Right atrium auricular region (tissue), 2 donors: ENCODE measurements at places on chromosomes 4 and X.

DNA sequence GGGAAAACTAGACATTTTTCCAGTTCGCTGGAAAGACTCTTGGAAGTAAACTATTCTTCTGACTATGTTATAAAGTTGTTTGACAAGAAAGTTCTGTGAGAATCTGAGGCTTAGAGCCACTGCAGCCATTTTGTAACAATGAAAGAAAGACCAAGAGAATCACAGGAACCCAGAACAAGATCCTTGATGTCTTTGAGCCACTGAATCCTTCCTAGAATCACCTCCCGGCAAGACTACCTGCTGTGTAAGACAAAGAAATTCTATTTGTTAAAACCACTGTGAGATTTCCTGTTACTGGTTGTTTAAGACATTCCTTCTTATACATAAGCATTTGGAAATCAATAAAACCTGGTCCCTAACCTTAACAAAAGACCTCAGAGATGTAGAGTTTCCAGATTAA is 175.7 kb upstream of the RASGEF1B start:
- no peaks in the 10 kb centered on the region for H3K4me1 ChIP-seq
- H3K4me3 ChIP-seq, result no peak overlapping the region
- H3K27ac ChIP-seq, result no peak overlapping the region
- H3K27me3 ChIP-seq, result no peaks in the 10 kb centered on the region
- no peak for DNase-seq
- no peaks in the 10 kb centered on the region for H3K36me3 ChIP-seq

GRCh38 chr4:123786920-123787319 is 390.3 kb downstream of the SPRY1 start:
- no peak overlapping the region for H3K4me3 ChIP-seq
- DNase-seq, result no peak
- no peaks in the 10 kb centered on the region for H3K36me3 ChIP-seq
- H3K4me1 ChIP-seq, result no peaks in the 10 kb centered on the region
- peak overlapping the region; percentile 49 for H3K27ac ChIP-seq

GRCh38 chr4:35644591-35644990 is 599.7 kb downstream of the ARAP2 start:
- no peak for DNase-seq
- H3K4me1 ChIP-seq, result no peaks in the 10 kb centered on the region
- no peak overlapping the region for H3K27ac ChIP-seq
- H3K4me3 ChIP-seq, result no peak overlapping the region
- no peaks in the 10 kb centered on the region for H3K36me3 ChIP-seq
- no peaks in the 10 kb centered on the region for H3K27me3 ChIP-seq

GRCh38 chr4:10095296-10095991 is 21.2 kb downstream of the WDR1 start:
- H3K27me3 ChIP-seq, result no peaks in the 10 kb centered on the region
- H3K36me3 ChIP-seq, result peaks cover 89% of the 10 kb centered on the region
- H3K4me1 ChIP-seq, result peaks cover 99% of the 10 kb centered on the region
- DNase-seq, result no peak

DNA sequence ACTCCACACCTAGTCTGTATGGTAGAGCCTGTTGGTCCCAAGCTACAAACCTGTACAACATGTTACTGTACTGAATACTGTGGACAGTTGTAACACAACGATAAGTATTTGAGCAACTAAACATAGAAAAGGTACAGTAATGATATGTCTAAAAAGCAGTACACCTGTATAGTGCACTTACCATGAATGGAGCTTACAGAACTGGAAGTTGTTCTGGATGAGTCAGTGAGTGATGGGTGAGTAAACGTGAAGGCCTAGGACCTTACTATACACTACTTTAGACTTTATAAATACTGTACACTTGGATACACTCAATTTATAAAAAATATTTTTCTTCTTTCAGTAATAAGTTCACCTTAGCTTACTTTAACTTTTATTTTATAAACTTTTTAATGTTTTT is 104.0 kb downstream of the TMA16 start:
- H3K4me3 ChIP-seq, result no peak overlapping the region
- no peak for DNase-seq
- no peaks in the 10 kb centered on the region for H3K4me1 ChIP-seq
- H3K36me3 ChIP-seq, result no peaks in the 10 kb centered on the region

GRCh38 chr4:21765810-21766407 is 182.7 kb downstream of the KCNIP4 start:
- no peaks in the 10 kb centered on the region for H3K36me3 ChIP-seq
- H3K27ac ChIP-seq, result no peak overlapping the region
- no peak for DNase-seq
- no peaks in the 10 kb centered on the region for H3K4me1 ChIP-seq
- no peak overlapping the region for H3K4me3 ChIP-seq
- no peaks in the 10 kb centered on the region for H3K27me3 ChIP-seq

DNA sequence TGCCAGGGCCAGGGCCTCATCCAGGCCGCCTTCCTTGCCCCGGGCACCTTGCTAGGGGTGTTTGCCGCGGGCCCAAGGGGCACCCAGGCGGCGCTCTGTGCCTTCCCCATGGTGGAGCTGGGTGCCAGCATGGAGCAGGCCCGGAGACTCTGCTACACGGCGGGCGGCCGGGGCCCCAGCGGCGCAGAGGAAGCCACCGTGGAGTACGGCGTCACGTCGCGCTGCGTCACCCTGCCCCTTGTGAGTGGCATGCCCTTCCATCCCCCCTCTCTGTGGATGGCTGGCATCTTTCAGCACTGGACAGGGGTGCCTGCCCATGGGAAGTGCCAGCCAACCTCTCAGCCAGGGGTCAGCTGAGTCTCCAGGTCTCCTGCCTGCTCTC is 3.6 kb downstream of the PLXNB3 start:
- no peaks in the 10 kb centered on the region for H3K36me3 ChIP-seq
- no peak for DNase-seq
- H3K27me3 ChIP-seq, result no peaks in the 10 kb centered on the region
- no peaks in the 10 kb centered on the region for H3K4me1 ChIP-seq

- H3K36me3 ChIP-seq, result peaks cover 28% of the 10 kb centered on the region
- DNase-seq, result no peak
- H3K27ac ChIP-seq, result peak overlapping the region; percentile 77
- no peak overlapping the region for H3K4me3 ChIP-seq
- H3K4me1 ChIP-seq, result no peaks in the 10 kb centered on the region
- H3K27me3 ChIP-seq, result no peaks in the 10 kb centered on the region
These were observed 156.3 kb downstream of the CBR4 start for GRCh38 chr4:168853770-168854169.

DNA sequence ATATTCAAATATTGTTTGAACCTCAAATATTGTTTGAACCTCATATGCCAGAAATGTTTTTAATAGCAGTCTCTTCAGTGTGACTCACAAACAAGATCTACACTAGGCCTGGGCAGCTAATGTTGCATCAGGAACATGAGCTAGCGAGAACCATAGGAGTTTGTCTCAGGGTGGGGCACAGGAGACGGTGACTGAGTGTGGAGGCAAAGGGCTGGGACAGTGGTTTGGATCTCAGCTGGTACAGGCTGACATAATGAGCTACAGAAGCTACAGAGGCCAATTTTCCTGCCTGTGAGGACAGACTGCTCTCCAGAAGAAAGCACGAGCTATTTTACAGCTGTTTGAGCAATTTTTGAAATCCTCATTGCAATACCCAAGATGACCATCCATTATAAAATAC is 224.7 kb downstream of the CENPC start:
- no peaks in the 10 kb centered on the region for H3K27me3 ChIP-seq
- H3K36me3 ChIP-seq, result no peaks in the 10 kb centered on the region
- no peak overlapping the region for H3K4me3 ChIP-seq

DNA sequence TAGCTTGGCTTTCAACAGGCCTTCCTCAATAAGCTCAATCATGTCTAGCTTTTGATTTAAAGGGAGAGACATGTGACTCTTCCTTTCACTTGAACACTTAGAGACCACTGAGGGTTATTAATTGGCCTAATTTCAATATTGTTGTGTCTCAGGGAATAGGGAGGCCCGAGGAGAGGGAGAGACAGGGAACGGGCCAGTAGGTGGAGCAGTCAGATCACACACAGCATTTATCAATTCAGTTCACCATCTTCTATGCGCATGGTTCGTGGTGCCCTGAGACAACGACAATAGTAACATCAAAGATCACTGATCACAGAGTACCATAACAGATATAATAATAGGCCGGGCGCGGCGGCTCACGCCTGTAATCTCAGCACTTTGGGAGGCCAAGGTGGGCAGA is 17.8 kb downstream of the ZNF81 start:
- no peak for DNase-seq
- no peaks in the 10 kb centered on the region for H3K36me3 ChIP-seq
- no peak overlapping the region for H3K4me3 ChIP-seq
- no peaks in the 10 kb centered on the region for H3K27me3 ChIP-seq

DNA sequence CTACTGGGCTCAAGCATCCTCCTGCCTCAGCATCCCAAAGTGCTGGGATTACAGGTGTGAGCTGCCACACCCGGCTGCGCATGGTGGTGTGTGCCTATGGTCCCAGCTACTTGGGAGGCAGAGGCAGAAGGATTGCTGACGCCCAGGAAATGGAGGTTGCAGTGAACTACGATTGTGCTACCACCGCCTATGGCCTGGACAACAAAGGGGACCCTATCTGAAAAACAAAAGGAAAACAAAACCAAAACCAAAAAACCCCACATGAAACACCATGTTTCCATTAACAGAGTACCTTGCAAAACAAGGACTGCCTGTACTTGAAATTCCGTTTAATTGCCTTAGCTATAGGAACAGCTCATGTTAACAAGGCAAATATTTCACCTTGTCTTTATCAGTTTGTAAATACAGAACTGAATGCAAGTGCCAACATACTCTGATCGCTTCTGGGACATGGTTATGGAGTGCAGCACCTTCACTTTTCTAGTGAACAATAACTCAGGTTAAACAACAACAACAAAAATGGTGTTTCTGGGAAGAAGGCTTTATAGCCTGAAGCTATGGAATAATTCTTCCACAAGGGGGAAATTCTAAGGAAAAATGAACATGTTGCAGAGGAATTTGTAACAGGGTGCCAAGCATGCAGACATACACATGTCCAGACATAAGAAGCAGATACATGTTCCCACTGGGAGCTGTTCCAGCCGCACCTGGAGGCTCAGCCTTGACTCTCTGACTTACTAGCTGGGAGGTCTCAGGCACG is 73.2 kb upstream of the STS start:
- H3K4me1 ChIP-seq, result no peaks in the 10 kb centered on the region
- peaks cover 6% of the 10 kb centered on the region for H3K36me3 ChIP-seq
- H3K27me3 ChIP-seq, result no peaks in the 10 kb centered on the region
- H3K27ac ChIP-seq, result no peak overlapping the region
- DNase-seq, result no peak

DNA sequence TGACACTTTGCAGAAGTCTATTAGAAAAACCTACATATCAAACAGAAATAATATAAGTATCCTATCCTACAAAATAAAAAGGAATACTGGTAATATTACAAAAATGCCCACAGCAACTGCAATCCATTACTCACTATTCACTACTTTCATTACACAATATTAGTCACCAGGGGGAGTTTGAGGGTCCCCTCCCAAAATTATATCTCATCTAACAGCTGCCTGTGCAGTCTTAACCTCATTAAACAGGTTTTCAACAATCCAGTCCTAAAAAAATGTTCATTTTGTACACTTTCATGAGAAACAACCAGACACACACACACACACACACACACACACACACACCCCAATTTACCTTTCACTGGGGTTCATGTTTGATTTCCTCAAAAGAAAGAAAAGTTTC is 2.9 kb downstream of the CLOCK start:
- no peak overlapping the region for H3K27ac ChIP-seq
- no peak overlapping the region for H3K4me3 ChIP-seq
- no peaks in the 10 kb centered on the region for H3K27me3 ChIP-seq
- no peak for DNase-seq

DNA sequence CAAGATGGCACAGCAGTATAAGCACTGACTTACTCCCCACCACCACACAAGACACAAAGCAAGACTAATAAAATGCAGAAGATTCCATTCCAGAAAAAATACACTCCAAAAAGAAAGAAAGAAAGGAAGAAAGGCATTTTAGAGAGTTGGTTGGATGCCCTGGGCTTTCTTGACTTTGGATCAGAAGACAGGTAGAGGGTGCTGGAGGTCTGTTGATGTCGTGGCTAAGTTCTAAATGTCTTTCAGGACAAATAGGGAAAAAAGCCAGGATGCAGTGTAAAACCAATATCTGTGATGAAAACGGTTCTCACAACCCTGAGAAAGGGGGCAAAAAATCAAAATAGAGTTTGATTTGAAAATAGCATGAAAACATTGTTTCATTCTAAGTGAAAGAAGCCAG is 555.2 kb upstream of the PRKX start:
- no peak overlapping the region for H3K27ac ChIP-seq
- H3K36me3 ChIP-seq, result no peaks in the 10 kb centered on the region

GRCh38 chr4:113524096-113524495 is 237.4 kb downstream of the CAMK2D start:
- H3K4me3 ChIP-seq, result no peak overlapping the region
- H3K27me3 ChIP-seq, result no peaks in the 10 kb centered on the region
- no peak for DNase-seq
- no peaks in the 10 kb centered on the region for H3K4me1 ChIP-seq

GRCh38 chr4:7655511-7656243 is 220.9 kb upstream of the PSAPL1 start:
- no peak overlapping the region for H3K4me3 ChIP-seq
- H3K36me3 ChIP-seq, result no peaks in the 10 kb centered on the region
- no peaks in the 10 kb centered on the region for H3K4me1 ChIP-seq
- H3K27ac ChIP-seq, result no peak overlapping the region

DNA sequence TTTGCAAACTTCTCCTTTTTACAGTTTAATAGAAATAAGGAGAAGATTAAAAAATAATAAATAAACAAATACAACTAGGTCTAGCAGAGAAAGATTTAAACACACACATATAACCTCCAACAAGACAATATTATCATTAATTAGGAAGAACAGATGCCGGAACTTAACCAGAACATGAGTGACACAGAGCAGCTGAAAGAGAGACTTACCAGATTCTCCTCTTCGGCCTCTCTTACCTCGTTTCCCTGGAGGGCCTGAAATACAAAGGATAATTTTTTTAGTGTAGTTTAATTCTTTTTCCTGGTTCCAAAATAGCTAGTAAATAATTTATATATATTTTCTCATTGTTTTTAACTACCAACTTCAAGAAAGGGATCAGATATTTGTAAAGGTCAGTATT is 252.5 kb downstream of the COL25A1 start:
- H3K27me3 ChIP-seq, result no peaks in the 10 kb centered on the region
- no peak for DNase-seq
- no peak overlapping the region for H3K4me3 ChIP-seq
- no peaks in the 10 kb centered on the region for H3K4me1 ChIP-seq
- no peak overlapping the region for H3K27ac ChIP-seq
- no peaks in the 10 kb centered on the region for H3K36me3 ChIP-seq

DNA sequence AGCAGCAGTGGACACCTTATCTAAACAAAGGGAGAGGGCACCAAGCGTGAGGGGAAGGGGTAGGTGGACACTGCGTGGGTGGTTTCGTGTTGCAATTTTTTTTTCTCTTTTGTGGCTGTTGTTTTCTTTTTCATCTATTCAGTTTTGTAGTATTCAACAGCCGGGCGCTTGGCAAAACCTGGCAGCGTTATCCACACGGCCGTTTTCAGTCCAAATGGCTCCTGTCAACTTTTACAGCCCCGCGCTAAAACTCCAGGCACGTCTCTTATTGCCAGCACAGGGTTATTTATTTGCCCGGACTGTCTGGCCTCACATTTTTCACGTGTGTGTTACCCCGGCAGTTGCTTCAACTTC is 192.2 kb downstream of the BCOR start:
- no peaks in the 10 kb centered on the region for H3K27me3 ChIP-seq
- no peaks in the 10 kb centered on the region for H3K4me1 ChIP-seq
- no peak overlapping the region for H3K4me3 ChIP-seq
